ENCODE measurements at places on chromosomes 3 and 15.

DNA sequence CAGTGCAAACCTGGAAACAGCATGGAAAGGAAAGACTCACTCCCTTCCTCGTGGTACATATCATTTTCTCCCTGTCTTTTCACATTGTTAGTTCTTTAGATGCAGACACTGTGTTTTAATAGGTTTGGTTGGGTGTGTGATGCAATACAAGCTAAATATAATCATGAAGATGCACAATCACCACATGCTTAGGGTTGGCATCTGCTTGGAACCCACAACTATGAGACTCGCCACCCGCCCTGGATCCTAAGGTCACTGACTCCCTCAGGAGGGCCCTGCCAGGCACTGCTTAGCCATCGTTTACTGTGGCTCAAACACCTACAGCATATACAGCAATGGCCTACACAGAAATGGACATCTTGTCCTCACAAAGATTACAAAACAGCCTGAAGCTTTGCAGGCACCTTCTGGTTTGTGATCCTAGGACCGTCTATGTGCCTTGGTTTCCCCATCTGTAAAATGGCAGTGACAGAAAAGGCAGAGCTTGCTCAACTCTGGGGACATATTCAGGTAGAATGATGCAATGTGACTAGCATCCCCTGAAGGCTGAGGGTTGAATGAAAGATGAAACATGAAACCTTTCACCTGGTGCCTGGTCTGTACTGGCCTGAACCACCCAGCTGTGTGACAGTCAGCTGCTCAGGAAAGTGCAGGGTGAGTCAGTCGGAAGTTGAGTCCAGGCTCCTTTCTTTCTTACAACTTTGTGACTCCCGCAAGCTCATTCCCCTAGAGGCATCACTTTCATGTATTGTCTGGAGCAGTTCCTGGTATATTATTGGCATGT lies 123.6 kb upstream of the PFN2 start:
- peak; percentile 51 for DNase-seq

GRCh38 chr3:5022966-5023776 lies 43.9 kb downstream of the BHLHE40 start:
- no peak for DNase-seq

- DNase-seq = peak; percentile 3
Measured at GRCh38 chr3:72960812-72961518, 35.6 kb upstream of the PPP4R2 start.

- no peak for DNase-seq
Measured at GRCh38 chr15:90550919-90551318, 21.2 kb downstream of the CRTC3 start.

- no peak for DNase-seq
Measured at GRCh38 chr15:82051664-82052063, 5.8 kb upstream of the MEX3B start.

DNA sequence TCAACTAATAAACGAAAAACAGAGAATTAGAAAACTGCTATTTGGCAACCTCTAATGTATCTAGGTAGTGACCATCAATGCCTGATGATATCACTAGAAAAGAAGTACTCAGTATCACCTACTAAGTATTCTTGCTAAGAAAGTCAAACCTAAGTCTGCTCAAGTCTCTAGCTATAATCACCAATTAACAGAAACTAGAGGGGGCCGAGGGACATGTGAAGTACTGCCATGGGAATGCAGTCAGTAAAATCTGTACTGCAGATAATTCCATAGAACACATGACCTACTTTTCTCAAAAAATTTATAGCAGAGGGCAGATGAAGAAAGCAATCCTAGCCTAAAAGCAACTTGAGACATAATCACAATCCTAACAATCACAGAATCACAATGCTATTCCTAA lies 51.4 kb downstream of the CPEB1 start:
- DNase-seq = no peak
